ENCODE measurements at places on chromosomes 7 and 10. TPM values are rescaled to one million over a fixed set of nuclear protein-coding genes. Genes with fewer than 3 reads are reported as not detected.
A peak's percentile ranks its signal among the peaks of the same experiment; 100 is the strongest.

GRCh38 chr10:6164271-6165095 is 38.2 kb upstream of the PFKFB3 start:
- DNase-seq = no peak

The HOGA1 gene
- 15.0 TPM for polyA plus RNA-seq

GRCh38 chr10:49058463-49059255 is 56.7 kb downstream of the VSTM4 start:
- peak; percentile 51 for DNase-seq

The SPDYE1 gene
- polyA plus RNA-seq = 0.02 TPM

DNA sequence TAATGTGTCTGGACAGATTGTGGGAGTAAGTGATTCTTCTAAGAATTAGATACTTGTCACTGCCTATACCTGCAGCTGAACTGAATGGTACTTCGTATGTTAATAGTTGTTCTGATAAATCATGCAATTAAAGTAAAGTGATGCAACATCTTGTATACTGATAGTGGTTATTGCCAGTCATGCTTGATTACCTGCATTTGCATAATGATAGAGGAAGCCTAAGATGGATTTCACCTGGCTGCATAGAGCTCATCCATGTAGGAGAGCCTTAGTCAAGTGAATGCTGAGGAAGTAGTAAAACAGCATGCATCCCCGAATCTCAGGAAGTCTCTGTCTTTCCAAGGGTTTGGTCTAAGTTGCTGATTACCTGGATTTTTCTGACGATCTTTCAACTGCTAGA is 64.2 kb upstream of the CAPZA2 start:
- no peak for DNase-seq

DNA sequence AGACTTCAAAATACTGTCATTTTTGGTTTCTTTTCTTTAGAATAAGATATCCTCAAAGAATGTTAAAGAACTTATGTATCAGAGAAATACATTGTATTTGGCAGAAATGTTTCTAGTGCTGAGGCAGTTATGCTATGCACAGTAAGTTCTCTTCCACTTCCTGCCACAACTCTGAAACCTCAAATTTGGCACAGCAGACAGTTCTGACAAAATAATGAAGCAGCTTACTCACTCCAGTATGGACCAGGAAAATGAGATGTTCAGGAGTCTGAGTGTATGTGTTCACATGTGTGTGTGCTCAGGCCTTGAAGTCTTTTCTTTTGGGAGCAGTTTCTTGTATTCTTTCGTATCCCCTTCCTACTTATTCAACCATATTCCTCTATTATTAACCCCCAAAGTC is 197.0 kb upstream of the AGK start:
- DNase-seq = no peak

- no peak for DNase-seq
Observed at GRCh38 chr7:28375729-28376128, 36.6 kb upstream of the CREB5 start.

The OR2A42 gene
- polyA plus RNA-seq = 0.20 TPM

The DYNC1I1 gene
- polyA plus RNA-seq = 11.0 TPM

DNA sequence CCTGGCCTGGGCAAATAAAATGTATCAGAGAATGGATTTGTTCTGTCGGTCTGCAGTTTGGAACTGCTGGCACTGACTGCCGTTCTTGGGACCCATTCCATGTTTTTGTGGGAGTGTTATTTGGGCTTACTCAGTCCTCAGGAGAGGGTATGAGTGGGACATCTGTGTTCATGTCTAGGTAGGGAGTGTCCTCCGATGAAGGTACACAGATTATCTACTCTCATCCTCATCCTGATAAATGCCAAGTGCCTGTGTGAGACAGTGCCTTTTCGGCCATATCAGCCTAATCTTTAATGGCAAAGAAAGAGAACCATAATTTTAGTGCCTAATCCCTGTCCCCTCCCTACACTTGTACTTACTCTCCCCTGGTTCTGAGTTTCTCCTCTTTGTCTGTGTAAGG is 409.4 kb downstream of the REEP3 start:
- DNase-seq = no peak

GRCh38 chr10:5442990-5443370 is 30.6 kb downstream of the NET1 start:
- DNase-seq = no peak

The MGMT gene
- polyA plus RNA-seq = 11.6 TPM

DNA sequence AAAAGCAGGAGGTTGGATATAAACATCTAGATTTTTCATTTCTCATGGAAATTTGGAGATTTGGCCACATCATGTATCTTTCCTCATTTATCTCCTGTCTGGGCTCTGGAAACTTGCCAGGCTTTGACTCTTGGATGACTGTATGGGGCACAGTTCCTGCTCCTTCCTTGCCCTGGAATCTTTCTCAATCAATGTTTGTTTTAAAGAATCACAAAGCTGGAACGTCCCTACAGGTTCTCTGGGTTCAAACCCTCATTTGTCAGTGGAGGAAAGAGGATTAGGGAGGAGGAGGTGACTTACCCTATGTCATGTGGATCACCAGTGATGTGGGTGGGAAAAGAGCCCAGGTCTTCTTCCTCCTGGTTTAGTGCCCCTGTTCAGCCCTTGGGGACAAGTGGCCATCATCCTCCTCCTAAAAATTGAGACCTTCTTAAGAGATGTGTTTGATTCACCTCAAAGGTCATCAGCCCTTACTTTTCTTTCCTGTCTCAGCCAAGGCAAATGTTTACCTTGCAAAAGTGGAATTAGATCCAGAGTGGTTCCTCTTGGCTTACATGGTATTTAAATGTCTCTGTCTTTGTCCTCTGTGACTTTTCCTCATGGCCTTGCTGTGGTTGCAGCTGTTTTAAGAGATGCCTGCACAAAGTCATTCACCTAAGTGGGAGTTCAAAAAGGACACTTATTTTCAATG is 38.8 kb upstream of the PDZD8 start:
- DNase-seq = no peak

- DNase-seq = peak; percentile 56
Observed at GRCh38 chr10:88952647-88953111, at the start of gene ACTA2. Gene ACTA2 (minus strand): TSS chr10:88952773. CDS start chr10:88948930, 3,843 bp downstream.

The P4HA1 gene
- polyA plus RNA-seq = 21.8 TPM

DNA sequence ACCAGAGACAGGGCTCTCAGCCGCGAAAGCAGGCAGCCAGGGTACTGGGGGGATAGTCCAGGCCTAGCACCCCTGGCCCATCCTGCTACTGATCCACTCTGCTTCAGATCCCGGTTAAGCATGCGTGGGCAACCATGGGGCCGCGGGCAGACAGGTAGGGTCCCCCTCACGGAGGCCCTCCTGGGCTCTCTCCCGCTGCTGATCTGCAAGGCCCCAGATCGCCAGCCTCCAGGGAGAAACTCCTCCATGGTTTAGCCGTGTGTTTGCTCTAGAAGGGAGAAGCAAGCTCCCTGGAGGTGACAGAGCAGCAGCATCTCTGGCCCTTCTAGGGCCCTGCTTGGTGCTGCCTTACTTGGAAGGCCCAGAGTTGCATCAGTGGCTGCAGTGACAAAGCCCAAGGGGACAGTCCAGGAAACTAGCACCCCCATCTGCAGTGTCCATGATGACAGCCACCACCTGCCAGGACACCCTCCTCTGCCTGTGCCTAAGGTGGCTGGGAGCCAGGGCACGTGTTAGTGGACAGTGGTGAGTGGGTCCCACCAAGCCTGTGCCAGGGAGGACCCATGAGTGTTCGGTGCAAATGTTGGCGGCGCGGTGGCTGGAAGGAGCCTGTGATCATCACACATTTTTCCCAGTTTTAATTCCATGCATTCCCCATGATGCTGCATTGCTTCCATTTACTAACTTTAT is 29.2 kb downstream of the CALML5 start:
- DNase-seq = no peak

DNA sequence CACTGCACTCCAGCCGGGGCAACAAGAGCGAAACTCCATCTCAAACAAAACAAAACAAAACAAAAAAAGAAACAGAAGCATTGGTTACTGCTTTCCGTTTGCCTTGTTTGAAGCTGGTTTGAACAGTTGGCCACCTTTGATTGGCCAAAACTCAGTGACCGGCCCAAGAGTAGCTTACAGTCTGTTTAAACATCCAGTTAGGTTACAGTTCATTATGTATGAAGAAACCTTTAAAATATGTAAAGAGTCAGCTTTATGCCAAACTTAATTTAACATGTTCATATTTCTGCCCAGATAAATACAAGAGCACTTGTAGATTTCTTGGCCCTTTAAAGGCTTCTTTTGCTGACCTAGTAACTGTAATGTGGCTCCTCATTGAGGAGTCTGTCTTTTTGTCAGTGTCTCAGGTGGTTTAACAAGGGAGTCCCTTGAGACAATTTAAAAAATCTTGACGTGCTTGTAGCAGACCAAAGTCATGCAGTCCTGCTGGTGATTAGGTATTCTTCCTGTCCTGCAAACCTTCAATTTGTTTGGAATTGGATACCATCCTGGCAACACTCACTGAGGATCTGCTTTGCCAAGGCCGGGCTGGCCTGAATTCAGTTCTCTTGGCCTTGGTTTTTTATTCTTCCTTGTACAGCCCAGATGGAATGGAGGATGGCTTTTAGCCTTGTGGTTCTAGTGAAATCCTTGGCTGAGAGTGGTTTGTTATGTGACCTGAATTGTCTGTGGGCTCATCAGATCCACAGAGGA is 128.9 kb downstream of the PLXDC2 start:
- DNase-seq = peak; percentile 52

The PTPRE gene
- 6.7 TPM for polyA plus RNA-seq

GRCh38 chr10:30751678-30752331 is 122.3 kb upstream of the LYZL2 start:
- DNase-seq = peak; percentile 77

GRCh38 chr10:77391605-77392235 is 245.9 kb downstream of the KCNMA1 start:
- DNase-seq = peak; percentile 75

GRCh38 chr10:52318136-52318701 is 4.1 kb downstream of the DKK1 start:
- no peak for DNase-seq

DNA sequence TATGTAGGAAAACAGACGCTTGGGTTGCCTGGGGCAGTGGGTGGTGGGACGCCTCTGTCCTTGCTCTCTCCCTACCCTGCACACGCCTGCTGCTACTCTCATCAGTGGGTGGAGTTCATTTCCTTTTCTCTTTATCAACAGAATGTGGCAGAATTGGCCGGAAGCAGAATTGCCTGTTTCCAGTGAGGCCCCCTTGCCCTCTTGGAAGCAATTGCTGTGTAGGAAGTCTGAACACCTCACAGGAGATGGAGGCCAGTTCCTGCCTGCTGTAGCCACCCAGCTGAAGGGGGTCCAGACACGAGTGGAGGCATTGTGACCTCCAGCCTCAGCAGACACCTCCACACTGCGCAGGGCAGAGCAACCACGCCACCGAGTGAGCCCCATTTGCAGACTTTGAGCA is 331.6 kb upstream of the ZNF32 start:
- no peak for DNase-seq

- no peak for DNase-seq
Observed at GRCh38 chr10:71603150-71603549, 116.4 kb downstream of the C10orf105 start.

The IQCE gene
- polyA plus RNA-seq = 7.9 TPM

- DNase-seq = no peak
Observed at GRCh38 chr10:8356283-8356682, 301.8 kb downstream of the GATA3 start.

DNA sequence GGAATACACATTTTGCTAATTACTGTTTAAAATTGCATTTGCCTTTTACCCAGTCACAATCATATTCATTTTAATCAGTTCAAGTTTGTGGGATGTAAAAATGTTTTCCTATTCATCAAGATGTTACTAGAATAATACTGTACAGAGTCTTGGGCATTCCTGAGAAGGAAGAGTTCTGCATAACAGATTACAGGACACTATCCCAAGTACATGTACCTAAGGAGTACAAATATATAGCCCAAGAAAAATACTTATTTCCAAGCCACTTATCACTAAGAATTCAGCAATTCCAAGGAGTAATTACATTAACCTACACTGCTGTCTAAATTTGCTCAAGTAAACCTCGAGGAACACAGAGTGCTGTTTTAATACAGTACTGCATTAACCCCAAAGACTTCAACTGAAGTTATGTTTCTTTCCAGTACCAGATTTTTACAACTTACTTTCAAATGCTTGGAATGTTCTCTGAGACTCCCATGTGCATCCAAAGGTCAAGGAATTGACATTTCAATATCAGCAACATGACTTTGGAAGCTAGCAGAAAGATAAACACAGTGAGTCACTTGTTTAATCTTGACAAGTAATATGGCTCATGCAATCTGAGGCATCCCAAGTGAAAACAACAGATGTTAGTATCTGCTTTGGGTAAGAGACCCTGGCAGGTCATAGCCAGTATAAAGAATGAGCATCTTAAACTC is 125.4 kb upstream of the BET1 start:
- DNase-seq = no peak

- no peak for DNase-seq
Observed at GRCh38 chr10:69851306-69851705, 49.6 kb downstream of the COL13A1 start.

- no peak for DNase-seq
Observed at GRCh38 chr7:69780379-69780778, 182.1 kb downstream of the AUTS2 start.

DNA sequence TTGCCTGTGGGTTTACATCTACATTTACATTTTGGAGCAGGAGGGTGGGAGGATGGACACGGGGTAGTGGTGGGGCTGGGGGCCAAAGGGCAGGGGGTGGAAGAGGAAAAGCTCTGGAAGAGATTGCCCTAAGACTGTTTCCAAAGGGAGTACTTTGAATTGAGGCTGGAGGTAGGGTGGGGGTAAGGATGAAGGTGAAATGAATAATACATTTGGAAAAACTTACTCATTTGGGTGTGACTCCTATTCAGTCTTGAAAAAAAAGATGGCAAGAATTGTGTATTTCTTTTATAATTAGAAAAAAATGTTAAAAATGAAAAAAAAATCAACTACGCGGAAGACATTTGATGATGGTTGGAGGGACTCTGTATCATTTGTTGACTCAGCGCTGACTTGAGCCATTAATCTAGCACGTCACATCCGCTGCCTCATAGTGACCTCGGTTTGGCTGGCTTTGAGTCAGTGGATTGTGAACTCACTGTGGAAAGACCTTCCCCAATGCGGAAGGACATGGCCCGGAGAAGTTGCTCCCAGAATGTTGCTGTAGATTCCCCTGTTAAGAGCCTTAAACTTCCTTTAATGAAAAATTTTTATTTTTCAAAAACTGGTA is 2.8 kb downstream of the FAM180A start:
- DNase-seq = peak; percentile 76

- DNase-seq = no peak
Observed at GRCh38 chr10:46266306-46266985, 20.4 kb upstream of the ANTXRL start.

DNA sequence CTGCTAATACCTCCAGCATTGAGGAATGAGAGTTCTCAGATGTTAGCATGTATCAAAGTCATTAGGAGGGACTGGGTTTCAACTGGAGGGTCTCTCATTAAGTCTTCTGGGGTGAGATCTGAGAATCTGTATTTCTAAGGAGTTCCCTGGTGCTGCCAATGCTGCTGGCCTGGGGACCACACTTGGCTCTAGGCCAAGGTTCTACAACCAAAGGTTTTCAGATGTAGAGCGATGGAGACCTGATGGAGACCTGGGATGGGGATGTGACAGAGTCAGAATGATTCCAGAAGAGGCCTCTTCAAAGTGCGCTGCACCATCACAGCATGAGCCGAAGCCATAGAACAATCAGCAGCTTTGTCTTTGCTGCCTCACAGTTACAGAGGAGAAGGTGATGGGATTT is 27.2 kb downstream of the ST8SIA6 start:
- no peak for DNase-seq

The OR13A1 gene
- polyA plus RNA-seq = not detected

- no peak for DNase-seq
Observed at GRCh38 chr7:16484453-16485158, 19.1 kb upstream of the SOSTDC1 start.

The SLC26A5 gene
- polyA plus RNA-seq = 0.07 TPM

The C10orf53 gene
- not detected for polyA plus RNA-seq

The IL2RA gene
- polyA plus RNA-seq = 0.18 TPM

Data from right cardiac atrium (tissue), 5 donors.